ENCODE measurements at places on chromosomes 3 and 15.

DNA sequence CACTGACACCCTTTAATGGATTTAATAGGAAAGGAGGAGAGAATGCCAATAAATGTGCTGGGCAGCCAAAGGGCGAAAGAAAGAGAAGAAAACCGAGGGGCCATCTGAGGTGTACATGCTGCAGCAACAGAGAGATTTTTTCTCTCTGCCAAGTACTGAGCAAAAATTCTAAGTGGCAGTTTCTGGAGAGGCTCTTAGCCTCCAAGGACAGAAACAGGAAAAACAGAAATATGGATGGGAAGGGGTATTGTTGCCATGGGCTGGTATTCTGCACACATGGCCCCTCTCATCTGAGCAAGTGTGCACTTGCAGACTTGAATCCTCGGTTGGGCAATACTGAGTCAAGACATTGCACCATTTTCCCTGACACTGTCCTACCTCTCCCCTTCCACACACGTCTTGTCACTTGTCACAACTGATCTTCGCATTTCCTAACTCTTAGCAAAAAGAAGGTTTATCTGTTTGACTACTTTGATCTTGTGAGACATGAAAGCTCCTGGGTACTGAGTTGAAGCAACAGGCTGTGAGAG is 73.9 kb downstream of the PRICKLE2 start:
- DNase-seq = no peak

GRCh38 chr3:143083781-143084180 is 35.8 kb upstream of the CHST2 start:
- no peak for DNase-seq

DNA sequence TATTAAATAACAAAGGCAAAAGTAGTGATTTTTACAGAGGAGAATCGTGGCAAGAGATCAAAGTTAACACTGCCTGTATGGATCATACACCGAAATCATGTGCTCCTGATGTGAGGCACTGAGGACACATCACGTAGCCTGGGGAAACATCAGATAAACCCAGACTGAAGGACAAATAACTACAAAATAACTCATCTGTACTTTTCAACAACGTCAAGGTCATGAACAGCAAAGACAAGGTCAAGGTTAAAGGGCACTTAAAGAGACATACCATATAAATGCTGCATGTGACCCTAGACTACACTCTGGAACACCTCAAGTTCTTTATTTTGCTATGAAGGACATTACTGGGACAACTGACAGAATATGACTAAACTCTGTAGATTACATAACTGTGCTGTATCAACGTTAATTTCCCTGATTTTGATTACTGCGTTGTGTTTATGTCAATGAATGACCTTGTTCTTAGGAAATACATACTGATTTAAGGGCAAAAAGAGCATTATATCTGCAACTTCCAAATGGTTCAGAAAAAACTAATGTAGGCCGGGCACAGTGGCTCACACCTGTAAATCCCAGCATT is 48.1 kb downstream of the CHSY1 start:
- no peak for DNase-seq

DNA sequence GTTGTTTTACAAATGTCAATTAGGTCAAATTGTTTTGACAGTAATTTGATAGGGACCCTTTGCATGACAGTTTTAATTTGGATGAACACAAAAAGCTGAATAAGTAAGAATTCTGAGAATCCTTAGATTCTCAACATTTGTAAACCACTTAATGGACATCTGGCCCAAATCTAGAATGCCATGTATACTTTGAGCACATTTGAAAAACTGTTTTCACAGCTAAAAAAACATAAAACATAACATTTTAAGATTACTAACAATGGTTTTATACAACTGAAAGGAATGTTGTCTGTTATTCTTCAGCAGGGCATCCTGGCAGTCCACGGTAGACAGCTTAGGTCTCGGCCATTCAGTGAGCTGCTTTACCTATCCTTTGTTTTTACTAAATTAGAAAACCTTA is 34.5 kb upstream of the TM2D3 start:
- no peak for DNase-seq

DNA sequence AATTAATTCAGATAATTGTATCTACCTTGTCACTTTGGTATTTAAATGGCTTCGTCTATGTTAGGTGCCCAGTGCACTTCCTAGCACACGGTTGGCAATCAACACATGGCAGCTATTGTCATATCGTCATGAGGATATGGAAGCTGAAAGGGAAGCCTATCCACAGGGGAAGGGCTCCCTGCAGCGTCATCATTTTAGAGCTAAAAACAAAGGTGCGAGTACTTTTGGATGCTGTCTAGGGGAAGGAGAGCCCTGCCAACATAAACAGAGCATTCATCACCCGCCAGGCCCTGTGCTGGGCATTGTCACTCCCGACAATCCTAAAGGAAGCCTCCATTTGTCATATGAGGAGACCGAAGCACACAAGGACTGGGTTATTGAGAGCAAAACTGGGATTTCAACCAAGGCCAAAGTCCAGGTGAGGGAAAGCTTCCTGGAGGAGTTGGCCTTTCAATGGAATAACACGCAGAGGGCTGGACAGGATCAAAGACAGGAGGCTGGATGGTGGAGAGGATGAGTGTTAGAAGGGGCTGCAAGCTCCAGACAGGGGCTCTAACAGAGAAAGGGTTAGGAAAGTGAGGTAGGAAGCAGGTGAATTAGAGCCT is 8.0 kb upstream of the PARL start:
- no peak for DNase-seq

DNA sequence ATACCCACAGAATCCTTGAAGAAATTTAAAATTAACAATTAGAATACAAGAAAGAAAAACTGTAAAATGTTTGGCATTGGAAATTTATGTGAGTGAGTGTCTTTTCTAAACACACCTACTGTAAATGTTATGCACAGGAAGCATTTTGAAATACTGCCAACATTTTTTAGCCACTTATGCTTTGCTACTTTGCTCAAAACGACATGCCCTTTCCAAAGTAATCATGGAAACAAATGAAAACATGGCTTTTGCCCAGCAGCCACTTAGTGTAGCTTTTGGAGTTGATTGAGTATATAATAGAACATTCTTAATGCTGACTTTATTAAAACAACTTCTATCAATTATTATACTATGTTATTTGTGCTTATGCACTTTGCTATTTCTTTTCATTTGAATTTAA is 823.0 kb downstream of the CADM2 start:
- no peak for DNase-seq

DNA sequence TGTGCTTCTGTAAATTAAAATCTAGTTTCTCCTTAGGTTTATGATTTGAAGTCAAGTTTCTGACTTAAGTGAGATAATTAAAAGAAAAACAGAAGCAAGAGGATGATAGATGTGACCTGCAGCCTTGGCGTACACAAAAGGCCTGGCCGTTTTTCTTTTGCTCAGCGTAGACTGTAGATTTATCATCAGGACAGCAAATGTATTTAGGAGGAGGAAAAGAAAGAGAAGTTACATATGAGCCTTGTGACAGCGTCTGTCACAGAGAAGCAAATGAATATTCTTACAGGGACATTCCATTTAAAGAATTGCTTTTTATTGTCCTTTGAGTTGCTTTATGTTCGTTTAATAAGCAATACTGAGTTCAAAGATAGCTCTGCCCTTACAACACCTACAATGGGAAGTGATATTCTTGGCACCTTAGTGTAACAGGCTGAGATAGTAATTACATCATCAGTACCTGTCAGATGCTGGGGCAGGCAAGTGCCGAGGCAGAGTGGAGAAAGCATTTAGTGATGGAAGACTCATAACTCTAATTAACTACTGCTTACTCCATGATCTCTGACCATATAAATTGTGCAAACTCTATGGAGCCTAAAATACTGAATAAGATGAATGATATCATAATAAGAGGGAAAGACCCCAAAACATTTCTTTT is 311.5 kb downstream of the MFSD1 start:
- DNase-seq = no peak

DNA sequence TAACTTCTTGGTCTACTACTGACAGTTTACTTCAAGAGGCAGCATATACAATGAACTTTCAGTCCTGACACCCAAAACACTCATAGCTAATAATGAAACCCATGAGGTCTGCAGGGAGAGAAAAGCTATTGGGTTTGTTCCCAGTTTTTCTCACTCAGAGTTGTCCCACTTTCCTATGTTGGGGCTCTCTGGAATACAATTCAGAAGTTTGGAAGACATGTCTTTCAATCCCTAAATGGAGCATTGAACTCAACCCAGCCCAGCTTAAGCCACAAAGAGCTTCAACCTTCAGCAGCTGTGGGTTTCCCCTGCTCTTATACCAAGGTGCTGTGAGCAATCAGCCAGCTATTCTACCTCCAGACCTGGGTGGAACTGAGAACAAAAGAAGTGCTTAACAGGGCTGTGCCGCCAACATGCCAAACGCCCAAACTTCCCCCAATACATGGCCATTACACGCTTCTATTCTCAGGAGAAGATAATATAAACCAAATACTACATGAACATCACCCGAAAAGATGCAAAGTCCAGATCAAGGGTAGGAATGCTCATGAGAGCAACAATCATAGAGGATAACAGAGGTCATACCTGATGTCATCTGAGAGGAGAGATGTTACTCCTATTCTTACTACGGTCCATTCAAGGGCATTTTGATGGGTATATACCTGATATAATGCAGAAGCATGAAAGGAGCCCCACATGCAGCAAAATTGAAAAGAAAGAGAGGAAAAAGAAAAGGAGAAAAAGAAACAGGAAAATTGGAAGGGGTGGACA is 131.2 kb upstream of the TGFBR2 start:
- DNase-seq = peak; percentile 3

- DNase-seq = no peak
These were observed 15.6 kb upstream of the CYFIP1 start for GRCh38 chr15:22995795-22996194.

GRCh38 chr15:57330619-57331340 is 45.5 kb upstream of the CGNL1 start:
- DNase-seq = no peak

DNA sequence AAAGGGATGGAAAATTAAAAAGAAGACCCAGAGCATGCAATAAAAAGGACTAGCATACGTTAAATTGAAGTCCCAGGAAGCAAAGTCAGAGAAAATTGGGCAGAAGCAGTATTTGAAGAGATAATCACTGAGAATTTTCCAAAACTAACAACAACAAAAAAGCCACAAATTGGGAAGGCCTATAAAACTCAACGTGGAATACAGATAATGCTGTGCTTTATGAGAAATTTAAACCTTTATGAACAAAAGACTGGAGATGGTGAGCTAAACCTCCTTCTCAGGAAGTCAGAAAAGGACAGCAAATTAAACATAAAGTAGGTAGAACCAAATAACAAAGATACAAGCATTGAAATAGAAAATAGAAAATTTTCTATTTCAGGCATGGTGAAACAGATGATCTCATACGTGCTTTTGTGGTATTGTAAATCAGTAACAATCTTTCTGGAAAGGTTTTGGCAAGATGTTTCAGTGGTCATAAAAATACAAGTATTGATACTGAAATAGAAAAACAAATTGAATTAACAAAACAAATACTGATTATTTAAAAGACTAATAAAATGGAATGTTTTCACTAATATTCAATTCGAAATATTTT is 55.6 kb downstream of the LYSMD4 start:
- DNase-seq = no peak

- DNase-seq = no peak
These were observed 1028.6 kb downstream of the MCTP2 start for GRCh38 chr15:95259965-95260364.

DNA sequence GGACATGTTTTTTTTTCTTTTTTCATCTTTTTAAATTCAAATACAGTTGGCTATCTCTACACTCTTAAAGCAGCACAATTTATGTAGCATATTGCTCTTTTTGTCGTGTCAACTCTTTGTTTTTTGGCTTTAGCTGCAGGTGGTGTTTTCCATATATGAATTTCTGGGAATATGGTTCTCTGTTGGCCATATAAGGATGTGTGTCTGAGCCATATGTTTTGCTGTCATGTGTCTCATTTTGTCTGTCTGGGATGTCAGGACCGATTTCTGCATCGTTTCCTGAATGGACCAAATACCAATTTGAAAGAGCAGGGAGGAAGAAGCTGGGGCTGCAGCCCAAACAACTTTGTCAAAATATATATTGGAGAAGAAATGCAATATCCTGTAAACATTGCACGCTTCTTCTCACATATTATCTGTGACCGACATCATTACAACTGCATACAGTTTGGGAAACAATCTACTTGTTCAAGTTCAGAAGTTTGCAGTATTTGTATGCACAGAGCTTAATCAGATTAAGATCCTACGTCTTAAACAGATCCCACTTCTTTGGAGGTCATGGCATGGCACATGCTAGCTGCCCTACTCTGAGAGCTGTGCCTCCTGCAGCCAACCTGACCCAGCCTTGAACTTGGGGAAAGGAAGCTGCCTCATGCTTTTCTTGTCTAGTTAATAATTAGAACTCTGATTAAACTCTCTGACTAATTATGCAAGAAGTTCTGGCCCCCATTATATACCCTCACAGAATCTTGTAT is 4.0 kb upstream of the SATB1 start:
- no peak for DNase-seq

DNA sequence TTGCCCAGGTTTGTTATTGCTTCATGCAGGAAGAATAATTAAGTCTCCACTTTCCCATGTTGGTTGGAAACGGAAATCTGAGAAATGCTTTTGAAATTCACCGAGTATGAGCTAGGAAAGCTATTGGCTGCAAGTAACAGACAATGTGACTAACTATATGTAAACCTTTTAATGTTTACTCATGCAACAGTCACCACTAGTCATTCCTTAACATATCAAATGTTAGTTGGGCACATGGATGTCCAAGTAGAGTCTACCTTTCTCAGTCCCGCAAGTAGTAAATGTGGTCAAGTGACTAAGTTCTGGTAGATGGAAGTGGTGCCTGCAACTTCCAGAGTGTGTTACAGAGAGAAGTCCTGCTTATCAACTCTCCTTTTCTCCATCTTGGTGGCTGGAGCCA is 52.5 kb downstream of the KLF15 start:
- no peak for DNase-seq

GRCh38 chr3:29201604-29202003 is 79.3 kb upstream of the RBMS3 start:
- no peak for DNase-seq

- peak; percentile 30 for DNase-seq
These were observed 976 bp upstream of the ABTB1 start for GRCh38 chr3:127671523-127672428.

- no peak for DNase-seq
These were observed 542.2 kb downstream of the FOXP1 start for GRCh38 chr3:71041371-71041770.

- DNase-seq = no peak
These were observed 420.9 kb downstream of the MAGI1 start for GRCh38 chr3:65617787-65618186.

- DNase-seq = peak; percentile 0
These were observed 306.4 kb downstream of the MAGI1 start for GRCh38 chr3:65732051-65732935.

DNA sequence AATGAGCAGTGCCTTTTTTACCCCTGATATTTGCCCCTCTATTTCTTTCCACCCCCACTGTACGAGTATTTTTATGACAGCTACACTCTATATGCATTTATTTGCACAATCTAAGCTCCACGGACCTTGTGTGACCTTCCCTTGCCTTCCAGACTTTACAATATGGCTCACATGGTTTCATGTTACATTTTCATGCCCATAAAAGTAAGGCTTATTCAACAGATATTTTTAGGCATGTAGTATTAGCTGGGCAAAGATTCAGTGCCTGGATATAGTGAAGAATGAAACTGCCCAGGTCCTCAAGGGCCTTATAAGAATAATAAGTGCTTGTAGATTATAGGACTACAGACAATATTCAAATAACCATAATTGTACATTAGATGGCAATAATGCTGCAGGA is 481.9 kb upstream of the CNTN4 start:
- no peak for DNase-seq

All from stimulated activated CD4-positive, alpha-beta T cell treated with anti-CD3 and anti-CD28 coated beads, Interleukin-1b, Interleukin-23, amount 100 ng/mL, for 4 hours (primary cell).